ENCODE measurements at places on chromosomes 7 and 10.
A peak's percentile ranks its signal among the peaks of the same experiment; 100 is the strongest.

GRCh38 chr7:124992851-124993562 is 63.4 kb upstream of the POT1 start:
- no peak for DNase-seq

GRCh38 chr7:873367-874002 is 2.9 kb upstream of the GET4 start:
- DNase-seq: peak; percentile 31

DNA sequence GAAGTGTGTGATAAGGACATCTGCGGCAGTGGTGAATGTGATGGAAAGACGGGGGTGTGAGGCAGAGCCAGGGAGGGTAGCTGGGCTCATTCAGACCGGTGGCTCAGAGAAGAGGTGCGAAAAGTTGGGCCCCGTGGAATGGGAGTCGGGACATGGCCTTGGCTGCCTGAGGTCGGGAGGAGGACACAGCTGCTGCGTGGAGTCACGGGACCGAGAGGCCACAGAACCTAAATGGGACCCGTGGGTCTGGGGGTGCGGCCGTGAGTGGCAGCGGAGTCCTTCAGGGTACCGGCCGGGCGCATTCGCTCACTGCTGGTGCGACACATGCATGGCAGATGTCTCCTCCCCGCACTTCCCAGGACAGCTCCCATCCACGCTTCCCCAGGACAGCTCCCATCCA is 22.9 kb upstream of the LARP4B start:
- DNase-seq: no peak

GRCh38 chr10:60485025-60485424 is 95.3 kb upstream of the ANK3 start:
- DNase-seq: no peak

GRCh38 chr7:127581716-127582115 is 3.7 kb downstream of the GCC1 start:
- DNase-seq: no peak

DNA sequence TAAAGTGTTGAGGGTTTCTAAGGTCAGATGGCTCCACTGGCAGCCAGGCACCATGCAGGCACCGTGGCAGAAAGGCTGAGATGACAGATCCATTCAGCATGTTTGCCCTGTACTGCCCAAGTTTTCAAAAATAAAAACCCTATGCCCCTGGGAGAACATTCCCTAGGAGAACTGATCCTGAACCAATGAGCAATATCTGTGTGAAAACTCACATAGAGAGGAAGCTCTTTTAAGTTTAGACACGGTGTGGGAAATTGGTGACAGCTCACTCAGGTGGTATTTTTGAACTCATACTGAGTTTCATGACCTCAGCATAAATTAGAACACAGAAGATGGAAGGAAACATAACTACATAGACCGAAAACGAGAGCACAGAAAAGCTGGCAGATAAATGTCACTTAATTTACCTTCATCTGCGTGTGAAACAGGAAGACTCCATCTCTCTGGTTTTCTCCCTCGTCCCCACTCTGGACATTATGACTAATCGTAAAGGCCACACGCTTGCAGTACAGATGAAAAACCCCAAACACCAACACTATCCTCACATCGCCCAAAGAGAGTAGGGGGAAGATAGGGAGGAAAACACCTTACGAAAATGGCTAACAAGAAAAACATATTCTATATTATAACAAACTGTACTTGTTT is 127.8 kb downstream of the ICA1 start:
- no peak for DNase-seq

- DNase-seq: no peak
Measured at GRCh38 chr10:47042780-47043750, 131.8 kb downstream of the PTPN20 start.

- DNase-seq: no peak
Measured at GRCh38 chr7:135537905-135538304, 19.8 kb upstream of the NUP205 start.

GRCh38 chr7:141441837-141442627 is 109.2 kb upstream of the AGK start:
- DNase-seq: no peak

All from stimulated activated CD4-positive, alpha-beta T cell treated with anti-CD3 and anti-CD28 coated beads, Interleukin-1b, Interleukin-23, amount 100 ng/mL, for 1 hour (primary cell).